Esophagus mucosa (tissue), 1 donor: ENCODE measurements at places on chromosomes 6 and 20.

- ATAC-seq: no peak
These were observed 86.2 kb upstream of the BEND6 start for GRCh38 chr6:56868687-56869086.

GRCh38 chr6:21103626-21104224, 489.8 kb upstream of the SOX4 start:
- ATAC-seq: peak; percentile 81

DNA sequence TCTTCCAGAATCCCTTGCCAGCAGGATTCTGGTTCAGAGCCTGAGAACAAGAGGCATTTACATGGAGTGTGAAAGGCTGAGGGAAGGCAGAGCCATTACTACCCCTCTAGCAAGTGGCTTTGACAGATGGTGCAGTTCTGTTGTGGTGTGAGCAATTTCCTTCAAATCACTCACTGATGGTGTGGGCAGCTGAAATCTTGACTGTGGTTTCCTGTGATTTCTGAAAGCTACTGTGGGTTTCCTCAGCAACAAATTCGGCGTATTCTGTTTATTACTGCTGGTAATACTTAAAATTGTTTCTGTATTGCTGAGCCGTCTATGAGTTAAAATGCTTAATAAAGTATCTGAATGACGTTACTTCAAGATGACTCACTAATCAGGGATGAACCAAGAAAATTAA, 181.5 kb upstream of the TCF21 start:
- no peak for ATAC-seq

DNA sequence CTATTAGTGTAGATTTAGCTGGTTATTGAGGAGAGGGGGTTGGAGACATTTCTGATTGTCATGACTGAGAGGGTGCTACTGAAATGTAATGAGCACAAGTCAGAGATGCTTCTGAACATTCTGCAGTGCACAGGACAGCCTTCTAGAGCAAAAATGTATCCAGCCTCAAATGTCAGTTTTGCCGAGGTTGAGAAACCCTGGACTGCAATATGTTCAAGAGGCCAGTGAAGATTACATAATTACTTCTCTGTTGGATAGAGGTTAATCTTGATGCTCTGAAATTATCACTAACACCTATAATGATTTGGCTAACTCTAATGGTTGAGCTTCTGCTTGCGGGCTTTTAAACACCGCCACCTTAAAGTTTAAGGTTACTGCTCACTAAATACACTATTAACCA, 3.4 kb upstream of the DUSP22 start:
- no peak for ATAC-seq

- ATAC-seq: no peak
These were observed 3.9 kb upstream of the LRRC1 start for GRCh38 chr6:53790886-53791285.

DNA sequence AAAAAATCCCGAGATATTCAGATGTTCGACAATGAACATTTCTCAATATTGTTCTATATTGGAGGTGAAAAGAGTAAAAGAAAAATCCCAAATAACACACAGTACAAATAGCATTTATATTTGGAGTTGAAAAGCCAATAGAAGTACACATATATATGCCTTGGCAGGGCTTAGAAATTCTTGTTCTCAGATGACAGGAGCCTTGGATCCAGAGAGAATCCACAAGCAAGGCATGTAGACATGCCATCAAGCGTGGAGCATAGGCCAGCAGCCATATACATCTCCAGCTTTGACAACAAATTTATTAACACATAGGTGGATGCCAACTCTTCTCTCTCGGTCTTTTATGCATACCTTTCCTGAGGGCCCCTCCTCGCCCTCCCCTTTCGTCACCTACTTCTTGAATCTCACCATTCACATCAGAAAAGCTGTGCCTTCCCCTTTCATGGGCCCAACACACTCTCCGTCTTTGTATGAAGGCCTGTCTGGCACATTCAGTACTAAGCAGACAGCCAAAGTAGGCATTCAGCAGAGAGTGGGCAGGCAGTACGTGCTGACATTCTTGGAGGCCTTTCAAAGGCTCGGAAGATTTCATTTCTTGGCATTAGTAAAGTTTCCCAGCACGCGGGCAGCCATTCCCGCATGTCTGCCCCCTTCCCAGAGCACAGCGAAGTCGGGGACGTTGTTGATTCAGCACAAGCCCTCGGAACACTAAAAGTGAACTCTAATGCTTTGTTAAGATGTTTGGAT, 18.2 kb downstream of the NEDD9 start:
- ATAC-seq: no peak

DNA sequence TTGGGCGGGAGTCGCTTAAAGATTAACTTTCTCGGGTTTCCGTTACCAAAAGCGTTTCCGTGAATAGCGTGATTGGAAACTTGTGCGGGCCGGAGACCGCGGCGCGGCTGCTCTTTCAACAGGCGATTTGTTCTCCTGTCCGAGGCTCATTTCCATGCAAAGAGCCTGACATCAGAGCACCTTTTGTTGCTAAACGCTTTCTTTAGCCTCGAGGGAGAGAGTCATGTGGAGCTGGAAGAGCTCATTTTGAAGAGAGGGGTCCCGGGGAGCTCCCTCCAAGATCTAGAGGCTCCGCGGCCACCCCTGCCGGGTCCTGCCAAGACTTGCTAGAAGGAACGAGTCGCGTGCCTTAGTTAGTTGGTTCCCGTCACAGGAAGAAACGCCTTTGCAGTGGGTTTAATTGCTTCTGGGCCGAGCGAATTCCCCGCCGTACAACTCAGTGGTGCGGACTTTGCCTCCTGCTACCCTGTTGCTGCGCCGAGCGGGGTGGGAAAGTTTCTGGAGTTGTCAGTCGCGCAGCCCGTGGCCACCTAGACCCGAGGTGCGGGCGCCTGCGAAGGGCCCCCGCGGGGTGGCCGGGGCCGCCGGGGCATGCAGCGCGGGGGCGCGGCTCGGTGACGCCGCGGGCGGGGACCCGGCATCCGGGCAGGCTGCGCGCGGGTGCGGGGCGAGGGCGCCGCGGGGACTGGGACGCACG, at the start of gene SASH1:
TSS of gene SASH1 (plus strand) at position 489 of the 697 bp plus-strand sequence. CDS start 230 bp downstream, outside the sequence.
- peak; percentile 76 for ATAC-seq

GRCh38 chr6:45084257-45084656, 243.9 kb upstream of the RUNX2 start:
- ATAC-seq: no peak

GRCh38 chr6:40398810-40399477, 188.2 kb downstream of the LRFN2 start:
- ATAC-seq: no peak

DNA sequence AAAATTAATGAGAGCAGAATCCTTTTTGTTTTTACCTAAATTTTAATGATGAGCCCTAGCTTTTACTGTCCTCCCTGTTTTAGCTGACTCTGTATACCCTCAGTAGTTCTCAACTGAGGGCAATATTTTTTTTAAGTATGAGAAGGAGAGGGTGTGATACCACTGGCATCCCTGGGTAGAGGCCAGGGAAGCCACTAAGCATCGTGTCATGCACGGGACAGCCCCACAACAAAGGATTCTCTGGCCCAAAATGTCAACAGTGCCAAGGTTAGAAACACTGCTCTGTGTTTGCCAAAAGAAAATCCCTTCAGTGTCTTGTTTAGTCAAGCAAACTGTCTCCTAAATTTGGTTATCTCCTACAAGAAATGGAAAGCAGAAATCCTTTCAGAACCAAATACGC, 210.4 kb downstream of the KCNQ5 start:
- no peak for ATAC-seq

DNA sequence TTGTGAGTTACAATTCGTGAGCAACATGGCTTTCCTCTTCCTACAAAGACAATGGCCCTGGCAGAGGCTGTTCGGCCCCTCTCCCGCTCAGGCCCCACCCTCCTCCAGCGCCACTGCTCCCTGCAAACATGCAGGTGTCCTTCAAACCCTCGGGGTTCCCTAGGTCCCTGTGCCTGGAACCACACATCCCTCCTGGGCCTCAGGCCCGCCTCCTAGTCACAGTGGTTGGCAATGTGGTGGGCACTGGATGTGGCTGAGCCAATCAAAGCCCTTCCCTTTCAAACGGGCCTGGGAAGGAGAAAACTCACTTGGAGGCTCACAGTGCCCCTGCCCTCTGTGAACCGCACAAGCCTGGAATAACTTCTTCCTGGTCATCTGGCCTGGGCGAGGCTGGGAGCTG, 147.2 kb downstream of the TFAP2C start:
- ATAC-seq: no peak

DNA sequence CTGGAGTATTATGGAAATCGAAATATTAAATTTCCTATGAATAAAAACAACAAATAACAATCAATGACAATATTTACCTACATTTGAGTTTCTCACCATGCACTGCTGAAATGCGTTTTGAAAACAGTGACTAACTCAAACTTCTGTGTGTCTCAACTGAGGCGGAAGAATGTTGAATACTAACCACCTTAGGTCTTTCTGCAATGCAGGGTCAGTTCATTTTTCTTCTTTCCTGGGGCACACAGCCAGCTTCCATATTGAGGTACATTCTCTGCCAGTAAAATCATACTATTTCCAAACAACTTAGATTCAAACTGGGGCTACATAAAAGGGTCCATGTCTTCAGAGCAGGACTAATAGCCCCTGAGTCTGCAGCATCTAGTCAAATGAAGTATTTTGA, 310.1 kb downstream of the UTRN start:
- ATAC-seq: no peak

DNA sequence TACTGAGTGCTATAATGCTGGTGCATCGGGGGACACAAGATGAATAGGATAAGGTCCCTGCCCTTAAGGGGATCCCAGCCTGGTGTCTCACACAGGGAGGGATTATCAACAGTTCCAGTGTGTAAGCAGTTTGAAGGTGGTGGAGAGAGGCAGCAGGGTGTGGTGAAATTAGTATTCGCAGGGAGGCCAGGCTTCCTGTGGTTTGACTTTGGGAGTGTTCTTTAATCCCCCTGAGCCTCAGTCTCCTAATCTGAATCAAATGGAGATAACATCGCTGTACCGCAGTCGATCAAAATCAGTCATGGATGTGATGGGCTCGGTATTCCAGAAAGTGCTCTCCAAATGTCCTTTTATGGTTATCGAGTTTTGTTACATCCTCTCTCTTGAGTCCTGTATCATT, 288.1 kb upstream of the SUPT3H start:
- ATAC-seq: no peak

GRCh38 chr6:5537967-5538366, 276.7 kb downstream of the FARS2 start:
- no peak for ATAC-seq

GRCh38 chr20:16279320-16279719, 293.9 kb downstream of the KIF16B start:
- no peak for ATAC-seq

DNA sequence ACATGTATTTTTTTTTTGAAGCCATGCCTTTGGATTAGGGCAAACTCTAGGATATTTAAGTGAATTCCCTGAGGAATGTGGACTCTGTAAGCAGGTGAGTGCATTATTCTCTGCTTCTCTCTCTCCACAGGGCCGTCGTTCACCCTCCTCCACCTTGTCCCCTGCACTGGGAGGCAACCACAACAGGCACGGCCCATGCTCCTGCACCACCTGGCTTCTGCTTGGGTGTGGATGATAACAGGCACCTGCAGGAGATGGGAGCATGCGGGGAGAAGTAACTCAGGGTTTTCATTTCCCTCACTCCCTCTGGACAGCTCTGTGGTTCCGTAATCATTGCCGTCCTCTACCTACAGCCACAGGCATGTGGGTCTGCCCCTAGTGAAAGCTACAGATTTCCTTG, 43.4 kb downstream of the HLA-C start:
- no peak for ATAC-seq

DNA sequence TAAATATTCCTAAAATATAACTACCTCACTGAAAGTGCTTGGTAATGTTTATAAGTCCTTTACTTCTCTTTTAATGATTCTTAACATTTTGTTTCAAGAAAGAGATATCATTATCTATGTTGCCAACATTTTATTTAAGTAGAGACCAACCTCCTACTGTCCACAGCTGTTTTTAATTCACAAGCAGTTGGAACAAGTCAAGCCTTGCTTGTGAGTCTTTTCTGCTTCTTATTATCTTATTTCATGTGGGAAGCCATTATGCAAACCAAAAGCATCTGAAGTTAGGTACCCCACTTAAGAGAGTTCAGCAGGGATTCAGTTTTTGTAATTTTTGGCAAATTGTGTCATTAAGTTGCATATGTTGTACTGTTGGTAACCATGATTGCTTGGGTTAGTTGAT, 1714.5 kb downstream of the GRIK2 start:
- ATAC-seq: no peak

DNA sequence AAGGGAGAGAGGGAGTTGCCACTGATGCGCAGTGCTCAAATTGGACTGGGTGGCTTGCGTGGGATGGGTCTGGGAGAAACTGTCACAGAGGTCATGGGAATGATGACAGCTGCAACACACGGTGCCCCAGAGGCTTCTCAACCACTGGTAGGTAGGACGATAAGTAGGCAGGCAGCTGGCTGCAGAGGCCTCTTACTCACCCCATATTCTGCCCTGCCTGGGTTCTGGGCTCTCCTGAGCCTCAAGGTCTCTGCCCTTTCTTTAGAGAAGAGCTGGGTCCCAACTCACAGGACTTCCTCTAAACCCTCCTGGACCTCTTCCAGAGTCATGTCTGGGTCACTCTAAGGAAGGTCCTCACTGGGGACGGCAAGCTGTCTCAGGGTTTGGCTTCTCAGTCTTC, 37.2 kb upstream of the RNF24 start:
- ATAC-seq: no peak

GRCh38 chr6:161522276-161522675, 248.4 kb upstream of the AGPAT4 start:
- ATAC-seq: no peak

- no peak for ATAC-seq
These were observed 61.7 kb downstream of the HDGFL1 start for GRCh38 chr6:22631091-22631490.

DNA sequence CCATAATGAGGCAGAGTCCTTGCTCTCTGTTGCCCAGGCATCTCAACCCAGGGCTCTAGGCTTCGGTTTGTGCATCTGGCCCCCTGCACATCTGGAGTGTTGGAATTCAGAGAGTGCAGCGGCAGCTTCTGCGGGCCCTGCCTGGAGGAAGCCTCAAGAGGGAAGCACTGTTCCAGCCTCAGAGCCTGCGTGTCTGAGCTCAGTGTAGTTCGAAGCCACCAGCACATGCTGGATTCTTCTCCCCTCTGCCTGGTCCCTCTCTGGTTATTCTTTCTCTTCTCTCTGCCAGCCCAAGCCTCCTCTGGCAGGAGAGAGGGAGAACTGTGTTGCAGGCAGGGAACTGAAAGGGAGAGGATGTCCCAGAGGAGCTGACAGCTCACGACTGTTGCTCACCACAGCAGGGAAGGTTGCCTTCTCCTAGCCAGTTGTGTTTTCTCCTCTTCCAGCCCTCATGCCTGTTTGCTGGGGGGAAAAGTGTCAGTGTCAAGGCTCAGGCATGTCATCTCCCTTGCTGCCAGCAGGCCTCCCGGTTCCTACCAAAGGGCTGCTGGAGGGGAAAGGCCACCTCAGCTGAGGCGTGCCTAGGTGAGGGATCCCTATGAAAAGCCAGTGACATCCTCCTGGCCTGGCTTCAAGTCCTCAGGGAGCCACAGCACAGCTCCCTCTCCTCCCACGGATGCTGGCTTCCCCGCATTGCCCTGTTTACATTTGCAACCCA, 126.0 kb upstream of the LRFN2 start:
- ATAC-seq: no peak

GRCh38 chr6:7313505-7314165, 636 bp upstream of the SSR1 start:
- no peak for ATAC-seq

- no peak for ATAC-seq
These were observed 14.0 kb upstream of the CST9L start for GRCh38 chr20:23582293-23582692.

- ATAC-seq: no peak
These were observed 19.0 kb downstream of the CTCFL start for GRCh38 chr20:57505979-57506378.
